T-helper 17 cell (primary cell): ENCODE measurements at places on chromosomes 5 and 9. TPM values are rescaled to one million over a fixed set of nuclear protein-coding genes. Genes with fewer than 3 reads are reported as not detected.

AGPAT2 gene
- total RNA-seq = 7.7 TPM

SKIC3 gene
- 90.2 TPM for total RNA-seq

DNA sequence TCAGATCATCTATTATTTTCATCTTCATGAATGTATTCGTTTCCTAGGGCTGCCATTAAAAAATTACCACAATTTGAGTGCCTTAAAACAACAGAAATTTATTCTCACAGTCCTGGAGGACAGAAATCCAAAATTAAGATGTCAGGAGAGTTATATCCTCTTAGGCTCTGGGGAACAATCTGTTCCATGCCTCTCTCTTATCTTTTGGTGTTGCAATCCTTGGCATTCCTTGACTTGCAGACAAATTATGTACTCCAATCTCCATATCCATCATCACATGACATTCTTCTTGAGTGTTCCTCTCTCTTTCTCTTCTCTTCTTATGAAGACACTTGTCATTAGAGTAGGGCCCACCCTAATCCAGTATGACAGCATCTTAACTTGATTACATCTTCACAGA is 339.4 kb downstream of the EFNA5 start:
- H3K36me3 ChIP-seq = no peaks in the 10 kb centered on the region
- no peak overlapping the region for H3K4me3 ChIP-seq
- no peak overlapping the region for H3K27ac ChIP-seq
- DNase-seq = no peak
- H3K4me1 ChIP-seq = no peaks in the 10 kb centered on the region

RHOBTB3 gene
- 0.92 TPM for total RNA-seq

- no peaks in the 10 kb centered on the region for H3K36me3 ChIP-seq
- no peaks in the 10 kb centered on the region for H3K27me3 ChIP-seq
- DNase-seq = no peak
- H3K4me3 ChIP-seq = no peak overlapping the region
- H3K4me1 ChIP-seq = no peaks in the 10 kb centered on the region
- no peak overlapping the region for H3K27ac ChIP-seq
Measured at GRCh38 chr5:2432076-2432920, 319.2 kb downstream of the IRX2 start.

DNA sequence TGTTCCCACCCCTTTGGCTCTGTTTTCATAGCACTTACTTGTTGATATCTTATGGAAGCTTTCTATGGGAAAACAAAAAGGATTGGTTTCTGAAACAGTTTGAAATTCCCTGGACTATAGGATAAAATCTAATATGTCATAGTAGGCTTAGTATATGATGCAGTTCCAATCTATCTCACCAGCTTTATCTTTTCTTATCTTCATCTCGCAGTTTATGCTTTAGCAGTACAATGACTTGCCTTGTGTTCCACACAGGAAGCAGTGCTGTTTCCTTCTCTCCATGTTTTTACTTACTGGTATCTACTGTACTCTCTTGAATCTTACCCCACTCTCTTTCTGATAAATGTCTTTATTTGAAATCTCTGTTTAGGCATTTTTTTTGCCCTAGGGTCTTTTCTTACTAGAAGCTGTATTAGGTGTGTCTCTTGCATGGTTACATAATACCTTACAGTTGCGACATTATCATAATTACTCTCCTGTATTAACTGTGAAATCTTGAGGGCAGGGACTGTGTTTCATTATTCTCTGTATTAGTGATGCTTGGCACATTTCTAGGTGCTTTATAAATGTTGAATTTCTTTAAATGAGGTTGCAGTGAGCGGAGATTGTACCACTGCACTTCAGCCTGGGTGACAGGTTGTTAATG is 76.3 kb downstream of the FOCAD start:
- H3K4me3 ChIP-seq = no peak overlapping the region
- H3K27me3 ChIP-seq = no peaks in the 10 kb centered on the region
- peak overlapping the region; percentile 76 for H3K27ac ChIP-seq
- peaks cover 3% of the 10 kb centered on the region for H3K36me3 ChIP-seq
- peaks cover 8% of the 10 kb centered on the region for H3K4me1 ChIP-seq

KDM4C gene
- total RNA-seq = 98.6 TPM

- DNase-seq = no peak
- no peak overlapping the region for H3K27ac ChIP-seq
- no peak overlapping the region for H3K4me3 ChIP-seq
- H3K36me3 ChIP-seq = peaks cover 2% of the 10 kb centered on the region
Measured at GRCh38 chr5:50623666-50624065, 42.8 kb upstream of the PARP8 start.

SOHLH1 gene
- total RNA-seq = not detected

GRCh38 chr5:176647843-176648473 is 674 bp downstream of the TSPAN17 start:
- no peak for DNase-seq
- peak overlapping the region; percentile 82 for H3K27ac ChIP-seq
- peaks cover 28% of the 10 kb centered on the region for H3K4me1 ChIP-seq
- H3K4me3 ChIP-seq = peak overlapping the region; percentile 92
- H3K27me3 ChIP-seq = no peaks in the 10 kb centered on the region
- no peaks in the 10 kb centered on the region for H3K36me3 ChIP-seq

DNA sequence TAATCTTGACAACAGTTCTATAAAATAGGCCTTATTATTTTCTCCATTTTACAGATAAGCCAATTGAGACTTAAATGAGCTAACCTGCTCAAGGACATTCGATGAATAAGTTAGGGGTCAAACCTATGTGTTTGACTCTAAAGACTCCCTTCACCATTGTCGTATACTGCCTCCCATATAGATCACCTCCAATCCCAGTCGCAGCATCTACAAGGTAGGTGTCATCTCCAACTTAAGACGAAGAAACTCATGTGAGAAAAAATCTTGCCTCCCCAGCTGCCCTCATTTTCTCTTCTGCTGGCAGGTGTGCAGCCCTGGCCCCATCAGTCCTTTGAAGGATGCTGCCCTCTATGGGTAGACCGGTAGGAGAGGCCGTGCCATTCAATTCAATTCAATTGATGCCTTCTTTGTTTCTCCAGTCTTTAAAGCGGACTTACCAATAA is 75.2 kb upstream of the SMARCA2 start:
- H3K4me1 ChIP-seq = peaks cover 8% of the 10 kb centered on the region
- H3K4me3 ChIP-seq = no peak overlapping the region
- H3K27ac ChIP-seq = no peak overlapping the region
- DNase-seq = no peak
- peaks cover 18% of the 10 kb centered on the region for H3K27me3 ChIP-seq

DNA sequence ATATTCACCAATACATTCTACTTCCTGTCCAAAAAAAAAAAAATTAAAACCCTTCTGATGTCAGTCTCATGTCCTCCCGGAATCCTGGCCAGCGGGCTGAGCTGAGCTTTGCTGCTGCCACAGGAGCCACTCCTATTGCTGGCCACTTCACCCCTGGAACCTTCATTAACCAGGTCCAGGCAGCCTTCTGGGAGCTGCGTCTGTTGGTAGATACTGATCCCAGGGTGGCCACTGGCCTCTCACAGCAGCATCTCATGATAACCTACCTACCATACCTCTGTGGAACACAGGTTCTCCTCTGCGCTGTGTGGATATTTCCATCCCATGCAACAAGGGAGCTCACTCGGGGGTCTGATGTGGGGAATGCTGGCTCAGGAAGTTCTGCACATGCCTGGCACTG is 21.0 kb upstream of the NPM1 start:
- H3K36me3 ChIP-seq = peaks cover 3% of the 10 kb centered on the region
- no peak for DNase-seq
- no peak overlapping the region for H3K4me3 ChIP-seq
- peaks cover 44% of the 10 kb centered on the region for H3K27me3 ChIP-seq

DNA sequence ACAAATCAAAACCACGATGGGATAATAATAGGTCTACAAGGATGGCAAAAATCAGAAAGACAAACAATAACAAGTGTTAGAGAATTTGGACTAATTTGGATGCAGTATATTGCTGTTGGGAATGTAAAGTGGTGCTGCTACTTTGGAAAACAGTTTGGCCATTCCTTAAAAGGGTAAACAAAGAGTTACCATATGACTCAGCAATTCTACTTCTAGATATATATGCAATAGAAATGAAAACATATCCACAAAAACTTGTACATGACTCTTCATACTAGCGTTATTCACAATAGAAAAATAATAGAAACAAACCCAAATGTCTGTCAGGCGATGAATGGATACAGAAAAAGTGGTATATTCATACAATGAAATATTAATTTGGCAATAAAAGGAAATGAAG is 58.3 kb downstream of the JAK2 start:
- peaks cover 4% of the 10 kb centered on the region for H3K36me3 ChIP-seq
- DNase-seq = no peak
- H3K27ac ChIP-seq = no peak overlapping the region
- H3K27me3 ChIP-seq = no peaks in the 10 kb centered on the region
- no peak overlapping the region for H3K4me3 ChIP-seq

DNA sequence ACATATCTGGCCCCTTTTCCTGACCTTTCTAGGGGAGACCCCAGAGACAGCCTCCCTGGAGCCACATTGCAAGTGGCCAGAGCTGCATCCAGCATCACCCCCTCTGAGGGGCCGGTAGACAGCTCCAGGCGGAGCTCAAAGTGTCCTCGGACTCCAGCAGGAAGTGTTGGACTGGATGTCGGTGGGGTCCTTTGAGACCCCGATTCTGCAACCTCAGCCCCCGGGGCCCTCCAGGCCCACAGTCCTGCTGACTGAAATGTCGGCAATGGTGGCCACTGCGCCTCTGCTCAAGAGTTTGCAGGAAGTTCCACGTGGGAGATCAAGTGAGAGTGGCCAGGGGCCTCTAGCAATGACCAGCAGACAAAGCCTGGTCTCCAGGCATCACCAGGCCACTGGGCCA is 115.9 kb upstream of the FOXD4L5 start:
- peaks cover 4% of the 10 kb centered on the region for H3K36me3 ChIP-seq
- no peak overlapping the region for H3K4me3 ChIP-seq
- no peaks in the 10 kb centered on the region for H3K27me3 ChIP-seq
- H3K27ac ChIP-seq = no peak overlapping the region
- no peaks in the 10 kb centered on the region for H3K4me1 ChIP-seq

DNA sequence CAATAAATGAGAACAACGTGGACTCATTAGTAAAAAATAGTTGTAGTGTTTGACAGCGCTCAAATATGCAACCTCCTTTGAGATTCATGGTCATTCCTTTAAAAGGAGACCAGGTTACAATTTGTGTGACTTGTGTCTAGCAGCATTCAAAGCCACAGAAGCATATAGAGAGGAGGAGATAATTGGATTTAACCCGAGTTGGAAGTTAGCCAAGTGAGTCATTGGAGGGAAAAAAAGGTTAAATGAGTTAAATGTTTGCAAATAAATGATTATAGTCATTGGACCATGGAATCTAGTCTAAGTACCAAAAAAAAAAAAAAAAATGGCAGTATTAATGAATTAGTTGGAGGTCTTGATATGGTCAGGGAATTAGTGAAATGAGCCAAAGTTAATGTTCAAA is 90.9 kb downstream of the ITGA1 start:
- no peaks in the 10 kb centered on the region for H3K4me1 ChIP-seq
- H3K27ac ChIP-seq = no peak overlapping the region
- H3K27me3 ChIP-seq = peaks cover 15% of the 10 kb centered on the region
- no peak overlapping the region for H3K4me3 ChIP-seq
- H3K36me3 ChIP-seq = no peaks in the 10 kb centered on the region
